ENCODE measurements at places on chromosomes 1 and 21. TPM values are rescaled to one million over a fixed set of nuclear protein-coding genes. Genes with fewer than 3 reads are reported as not detected.

The RAB42 gene
- 17.7 TPM for total RNA-seq

The NLRP3 gene
- 2.0 TPM for total RNA-seq

The MEX3A gene
- total RNA-seq: 3.6 TPM

The XKR8 gene
- total RNA-seq: 8.8 TPM

The ZNF593OS gene
- total RNA-seq: not detected

The CITED4 gene
- 6.8 TPM for total RNA-seq

The ETNK2 gene
- 6.4 TPM for total RNA-seq

GRCh38 chr1:208598021-208598420 lies 353.8 kb upstream of the PLXNA2 start:
- no peak overlapping the region for H3K27ac ChIP-seq
- H3K4me3 ChIP-seq: no peak overlapping the region
- no peak for DNase-seq
- H3K4me1 ChIP-seq: no peaks in the 10 kb centered on the region
- H3K27me3 ChIP-seq: no peaks in the 10 kb centered on the region
- no peaks in the 10 kb centered on the region for H3K36me3 ChIP-seq

DNA sequence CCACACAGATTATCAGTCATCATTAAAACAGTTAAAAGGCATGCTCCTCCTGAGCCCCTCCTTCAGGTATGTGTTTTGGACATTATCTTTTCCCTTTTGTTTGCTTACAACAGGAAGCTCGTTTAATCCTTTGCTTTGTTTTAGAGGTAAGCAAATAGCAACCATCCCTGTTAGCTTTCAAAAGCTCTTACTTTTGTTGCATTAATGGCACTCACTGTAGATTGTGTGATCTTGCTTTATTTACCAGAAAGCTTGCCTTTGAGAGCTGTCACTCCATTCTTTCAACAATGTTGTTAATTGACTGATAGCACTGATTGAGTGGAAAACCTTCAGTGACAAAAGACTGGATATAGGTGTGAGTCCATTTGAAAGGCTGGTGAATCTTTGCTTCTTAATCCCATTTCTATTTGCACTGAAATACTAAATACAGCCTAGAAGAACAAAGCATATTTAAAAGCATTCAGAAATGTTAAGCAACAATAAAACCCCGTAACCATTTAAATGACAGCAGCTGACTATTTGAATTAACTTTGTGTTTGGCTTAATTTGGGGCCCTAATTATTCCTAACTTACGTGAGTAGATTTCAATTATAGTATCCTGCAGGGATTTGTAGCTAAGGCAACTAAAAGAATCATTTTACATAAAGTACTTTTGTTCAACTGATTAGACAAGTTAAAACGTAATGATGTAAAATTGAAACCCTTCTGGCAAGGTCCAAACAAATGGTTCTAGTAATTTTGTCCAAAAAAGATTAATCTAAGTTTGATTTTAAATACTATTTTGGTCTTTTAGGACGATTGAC lies 48.3 kb downstream of the ADGRL2 start:
- H3K27ac ChIP-seq: no peak overlapping the region
- H3K27me3 ChIP-seq: no peaks in the 10 kb centered on the region
- H3K36me3 ChIP-seq: no peaks in the 10 kb centered on the region
- H3K4me1 ChIP-seq: no peaks in the 10 kb centered on the region

GRCh38 chr1:84972377-84972987 lies 24.4 kb downstream of the MCOLN2 start:
- no peaks in the 10 kb centered on the region for H3K27me3 ChIP-seq
- H3K4me1 ChIP-seq: no peaks in the 10 kb centered on the region
- DNase-seq: no peak
- no peak overlapping the region for H3K27ac ChIP-seq
- H3K36me3 ChIP-seq: no peaks in the 10 kb centered on the region
- H3K4me3 ChIP-seq: no peak overlapping the region

GRCh38 chr1:227934476-227935313 lies 13.0 kb downstream of the WNT9A start:
- no peak overlapping the region for H3K4me3 ChIP-seq
- no peaks in the 10 kb centered on the region for H3K4me1 ChIP-seq
- no peaks in the 10 kb centered on the region for H3K27me3 ChIP-seq
- H3K36me3 ChIP-seq: no peaks in the 10 kb centered on the region
- DNase-seq: no peak

DNA sequence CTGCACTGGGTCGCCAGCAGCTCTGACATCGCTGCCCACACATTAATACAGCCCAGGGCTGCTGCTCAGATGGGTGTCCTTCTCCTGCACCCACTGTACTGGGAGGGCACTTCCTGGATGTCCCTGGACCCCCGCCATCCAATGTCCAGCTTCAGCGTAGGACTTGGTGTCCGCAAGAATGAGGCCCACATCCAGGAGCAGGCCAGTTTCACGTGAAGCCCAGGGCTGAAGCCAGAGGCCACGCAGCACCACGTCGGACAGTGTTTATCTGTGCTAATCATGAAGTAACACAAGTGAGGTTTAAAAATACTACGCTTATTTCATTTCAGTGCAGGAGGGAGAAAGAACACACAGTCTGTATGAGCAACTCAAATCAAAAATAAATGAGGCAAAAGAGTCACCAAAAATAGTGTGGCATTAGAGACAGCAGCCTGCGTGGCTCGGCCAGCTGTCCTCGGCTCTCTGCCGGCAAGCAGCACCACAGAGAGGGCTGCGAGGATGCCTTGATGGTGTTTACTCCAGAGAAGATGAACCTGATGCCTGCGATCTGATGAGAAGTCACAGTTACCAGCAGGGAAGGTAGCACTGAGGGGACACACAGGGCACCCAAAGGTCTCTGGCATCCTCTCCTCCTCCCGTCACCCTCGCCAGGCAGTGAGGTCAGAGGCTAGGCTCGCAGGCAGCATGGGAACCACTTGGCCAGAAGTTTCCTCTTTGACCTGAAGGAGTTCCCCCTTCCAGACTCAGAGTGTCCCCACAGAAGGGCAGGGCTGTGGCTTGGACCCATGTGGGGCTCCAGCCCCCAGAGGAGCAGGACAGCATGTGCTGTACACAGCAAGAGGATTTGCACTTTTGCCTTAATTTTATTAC lies 22.1 kb upstream of the NPHP4 start:
- DNase-seq: no peak
- no peak overlapping the region for H3K27ac ChIP-seq
- no peaks in the 10 kb centered on the region for H3K36me3 ChIP-seq
- no peak overlapping the region for H3K4me3 ChIP-seq
- peaks cover 15% of the 10 kb centered on the region for H3K4me1 ChIP-seq

- H3K36me3 ChIP-seq: peaks cover 5% of the 10 kb centered on the region
- no peak overlapping the region for H3K27ac ChIP-seq
- H3K27me3 ChIP-seq: no peaks in the 10 kb centered on the region
- no peaks in the 10 kb centered on the region for H3K4me1 ChIP-seq
- H3K4me3 ChIP-seq: no peak overlapping the region
Observed at GRCh38 chr1:28428990-28429520, 59.5 kb downstream of the PHACTR4 start.

- no peak overlapping the region for H3K27ac ChIP-seq
- no peaks in the 10 kb centered on the region for H3K36me3 ChIP-seq
- peak overlapping the region; percentile 5 for H3K4me3 ChIP-seq
- H3K27me3 ChIP-seq: peaks cover 100% of the 10 kb centered on the region
Observed at GRCh38 chr1:44406737-44407429, 1.8 kb downstream of the RNF220 start.

- H3K27ac ChIP-seq: no peak overlapping the region
- H3K4me3 ChIP-seq: no peak overlapping the region
- no peak for DNase-seq
- H3K36me3 ChIP-seq: no peaks in the 10 kb centered on the region
Observed at GRCh38 chr1:46594063-46594462, 10.0 kb downstream of the MKNK1 start.

DNA sequence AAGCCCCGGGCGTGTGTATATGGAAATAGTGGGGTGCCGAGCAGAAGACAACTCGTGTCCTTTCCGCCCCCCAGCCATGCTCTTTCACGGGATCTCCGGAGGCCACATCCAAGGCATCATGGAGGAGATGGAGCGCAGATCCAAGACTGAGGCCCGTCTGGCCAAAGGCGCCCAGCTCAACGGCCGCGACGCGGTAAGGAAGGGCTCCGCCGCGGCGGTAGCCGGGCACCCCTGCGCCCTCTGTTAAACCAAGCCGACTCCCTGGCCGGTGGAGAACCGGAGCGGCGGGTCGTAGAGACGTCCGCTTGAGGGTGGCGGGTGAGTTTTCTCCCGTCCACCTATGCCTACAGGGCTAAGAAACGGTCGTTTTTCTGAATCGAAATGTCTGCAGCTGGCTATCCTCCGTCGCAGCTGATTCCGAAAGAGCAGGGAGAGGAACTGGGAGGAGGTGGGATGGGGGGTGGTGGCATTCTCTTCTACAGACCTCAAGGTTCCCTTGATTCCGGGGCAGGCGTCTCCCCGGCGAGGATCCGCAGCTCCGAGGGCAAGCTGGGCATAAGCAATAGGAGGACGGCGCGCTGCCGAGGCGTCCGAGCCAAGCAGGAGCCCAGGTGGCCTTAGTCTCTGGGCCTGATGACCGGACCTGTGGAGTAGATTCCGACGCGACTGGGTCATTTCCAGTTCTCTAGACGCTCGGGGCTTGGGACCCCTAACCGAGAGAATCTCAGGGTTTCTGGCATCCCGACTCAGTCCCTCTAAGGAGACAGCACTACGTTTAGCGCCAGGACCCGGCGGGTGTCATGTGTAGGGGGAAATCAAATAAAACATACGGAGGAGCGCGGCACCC lies 856 bp downstream of the LHX9 start:
- H3K27ac ChIP-seq: no peak overlapping the region
- peak overlapping the region; percentile 28 for H3K4me3 ChIP-seq
- H3K4me1 ChIP-seq: peaks cover 22% of the 10 kb centered on the region
- DNase-seq: no peak
- H3K36me3 ChIP-seq: no peaks in the 10 kb centered on the region
- peaks cover 98% of the 10 kb centered on the region for H3K27me3 ChIP-seq

DNA sequence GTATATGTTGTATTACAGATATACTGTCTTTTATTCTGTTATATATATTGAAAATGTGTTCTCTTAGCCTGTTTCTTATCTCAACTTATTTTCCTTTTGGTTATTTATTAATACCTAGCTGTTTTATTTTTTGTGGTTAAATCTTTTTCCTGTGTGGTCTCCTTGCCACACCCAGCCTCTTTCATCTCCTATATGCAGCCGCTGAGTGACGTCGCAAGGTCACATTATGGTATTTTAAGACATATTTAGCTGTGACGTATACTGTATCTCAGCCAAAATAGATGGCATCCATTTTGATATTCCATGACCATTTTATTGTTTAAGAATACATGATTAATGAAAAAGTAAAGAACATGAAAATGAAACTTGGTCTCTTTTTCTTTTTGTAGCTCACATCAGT lies 29.1 kb downstream of the CENPF start:
- H3K36me3 ChIP-seq: no peaks in the 10 kb centered on the region
- no peak overlapping the region for H3K4me3 ChIP-seq
- no peak for DNase-seq
- H3K4me1 ChIP-seq: no peaks in the 10 kb centered on the region
- H3K27me3 ChIP-seq: no peaks in the 10 kb centered on the region

DNA sequence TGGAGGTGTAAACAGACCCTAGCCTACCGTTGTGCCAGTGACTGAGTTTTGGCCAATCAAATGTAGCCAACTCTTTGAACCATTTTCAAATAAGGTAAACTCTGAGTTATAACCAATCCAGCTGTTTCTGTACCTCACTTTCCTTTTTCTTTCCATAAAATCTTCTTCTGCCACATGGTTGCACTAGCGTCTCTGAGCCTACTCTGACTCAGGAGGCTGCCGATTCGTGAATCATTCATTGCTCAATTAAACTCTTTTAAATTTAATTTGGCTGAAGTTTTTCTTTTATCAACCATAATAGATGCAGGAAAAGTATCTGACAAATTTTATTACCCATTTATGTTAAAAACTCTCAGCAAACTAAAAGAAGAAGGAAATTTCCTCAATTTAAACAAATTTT lies 111.5 kb upstream of the LYPLAL1 start:
- H3K4me3 ChIP-seq: no peak overlapping the region
- DNase-seq: no peak
- H3K27me3 ChIP-seq: no peaks in the 10 kb centered on the region
- no peaks in the 10 kb centered on the region for H3K36me3 ChIP-seq

GRCh38 chr1:88296227-88296626 lies 387.8 kb upstream of the PKN2 start:
- no peaks in the 10 kb centered on the region for H3K4me1 ChIP-seq
- H3K4me3 ChIP-seq: no peak overlapping the region
- no peak overlapping the region for H3K27ac ChIP-seq
- H3K27me3 ChIP-seq: no peaks in the 10 kb centered on the region
- DNase-seq: no peak
- H3K36me3 ChIP-seq: no peaks in the 10 kb centered on the region

GRCh38 chr1:167673265-167673664 lies 43.2 kb downstream of the RCSD1 start:
- H3K4me1 ChIP-seq: peaks cover 36% of the 10 kb centered on the region
- H3K27ac ChIP-seq: peak overlapping the region; percentile 25
- DNase-seq: no peak
- no peak overlapping the region for H3K4me3 ChIP-seq

GRCh38 chr1:99969260-99969728 lies 502 bp upstream of the SLC35A3 start:
- H3K27ac ChIP-seq: peak overlapping the region; percentile 84
- no peak for DNase-seq
- no peaks in the 10 kb centered on the region for H3K27me3 ChIP-seq
- no peaks in the 10 kb centered on the region for H3K36me3 ChIP-seq
- H3K4me3 ChIP-seq: peak overlapping the region; percentile 73
- peaks cover 31% of the 10 kb centered on the region for H3K4me1 ChIP-seq

DNA sequence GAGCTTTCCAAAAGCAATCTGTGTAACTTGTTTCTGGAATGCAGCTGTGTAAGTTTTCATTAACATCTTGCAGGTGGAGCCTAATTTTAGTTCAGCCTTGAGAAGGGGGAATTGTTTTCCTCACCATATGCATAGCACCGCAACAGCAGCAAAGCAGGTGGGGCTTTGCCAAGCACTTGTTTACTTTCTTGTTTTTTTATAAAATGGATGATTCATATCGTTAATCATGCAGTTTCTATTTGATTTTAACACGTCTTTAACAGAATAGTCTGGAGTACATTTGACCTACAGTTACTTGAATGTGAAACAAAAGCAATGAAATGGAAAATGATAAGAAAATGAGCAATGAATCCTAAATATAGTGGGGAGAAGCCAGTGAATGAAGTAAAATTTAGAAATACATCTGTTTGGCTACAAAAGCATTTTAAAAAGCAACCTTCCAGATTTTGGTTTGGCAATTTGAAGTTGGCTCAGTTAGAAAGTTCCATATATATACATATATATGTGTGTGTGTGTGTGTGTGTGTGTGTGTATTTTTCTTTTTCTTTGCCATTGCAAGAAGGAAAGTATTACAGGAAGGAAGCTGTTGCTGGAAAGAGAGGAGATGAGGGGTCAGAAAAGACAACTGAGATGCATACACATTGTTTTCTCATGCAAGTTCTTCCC lies 119.0 kb upstream of the ADGRL2 start:
- DNase-seq: no peak
- no peak overlapping the region for H3K4me3 ChIP-seq
- H3K27me3 ChIP-seq: no peaks in the 10 kb centered on the region
- no peaks in the 10 kb centered on the region for H3K36me3 ChIP-seq
- peaks cover 13% of the 10 kb centered on the region for H3K4me1 ChIP-seq
